ENCODE measurements at places on chromosomes 7 and 10.

GRCh38 chr10:62637249-62638061, 167.1 kb upstream of the ADO start:
- DNase-seq: peak; percentile 53

DNA sequence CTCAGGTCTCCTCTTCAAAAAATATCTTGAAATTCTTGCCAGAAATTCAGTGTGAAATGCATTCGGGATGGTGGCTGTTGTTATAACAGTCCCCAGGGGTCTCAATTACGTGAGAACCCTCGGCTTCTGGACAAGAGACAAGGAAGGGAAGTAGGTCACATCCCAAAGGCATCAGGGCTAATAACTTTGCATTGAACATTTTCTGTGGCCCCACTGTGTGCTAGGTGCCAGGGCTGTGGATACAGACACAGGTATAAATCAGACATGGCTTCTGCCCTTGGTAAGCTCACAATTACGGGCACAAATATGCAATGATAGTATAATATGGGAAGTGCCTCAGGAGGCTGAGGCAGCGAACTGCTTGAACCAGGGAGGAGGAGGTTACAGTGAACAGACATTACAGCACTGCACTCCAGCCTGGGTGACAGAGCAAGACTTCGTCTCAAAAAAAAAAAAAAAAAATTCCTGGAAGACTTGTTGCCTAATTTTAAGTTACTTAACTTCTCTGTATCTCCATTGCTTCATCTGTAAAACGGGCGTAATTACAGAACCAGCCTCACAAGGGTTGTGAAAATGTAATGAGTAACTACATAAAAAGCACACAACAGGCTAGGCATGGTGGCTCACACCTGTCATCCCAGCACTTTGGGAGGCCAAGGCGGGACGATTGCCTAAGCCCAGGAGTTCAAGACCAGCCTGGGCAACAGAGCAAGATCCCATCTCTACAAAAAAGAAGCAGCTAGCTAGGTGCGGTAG, 2.5 kb upstream of the RHBDD2 start:
- DNase-seq: no peak

DNA sequence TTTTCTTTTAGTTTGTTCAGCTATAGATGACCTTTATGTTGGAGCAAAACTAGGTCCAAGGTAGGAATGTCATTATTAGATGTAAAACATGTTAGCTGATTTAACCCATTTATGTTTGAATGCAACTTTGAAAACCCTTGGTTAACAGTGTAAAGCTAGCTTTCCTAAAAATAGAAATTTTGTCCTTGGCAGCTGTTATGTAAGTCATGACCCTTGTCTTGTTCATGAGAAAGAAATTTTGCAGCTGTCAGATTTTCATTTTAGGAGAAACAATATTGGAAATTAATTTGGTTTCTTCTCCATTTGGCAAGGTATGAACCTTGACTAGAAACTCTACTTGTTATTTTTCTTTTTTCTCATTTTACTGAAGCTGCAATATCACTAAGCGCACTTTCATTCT, 23.9 kb upstream of the CCAR1 start:
- DNase-seq: no peak

DNA sequence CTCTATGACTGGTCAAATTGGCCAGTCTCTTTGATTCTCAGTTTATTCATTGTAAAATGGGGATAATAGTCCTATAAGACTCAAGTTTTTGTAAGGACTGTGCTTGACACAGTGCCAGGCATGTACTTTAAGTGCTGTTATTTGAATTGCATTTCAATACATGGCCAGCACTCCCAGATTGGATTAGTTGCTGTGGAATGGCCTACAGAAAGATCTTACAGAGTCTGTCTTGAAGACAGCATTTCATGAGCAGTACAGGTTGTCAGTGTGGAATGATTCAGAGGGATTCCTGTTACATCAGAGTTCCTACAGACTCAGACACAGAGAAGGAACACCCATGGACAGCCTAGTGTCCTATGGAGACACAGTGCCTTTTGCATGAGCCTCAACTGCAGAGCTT, 238.1 kb upstream of the BMPER start:
- DNase-seq: peak; percentile 30

DNA sequence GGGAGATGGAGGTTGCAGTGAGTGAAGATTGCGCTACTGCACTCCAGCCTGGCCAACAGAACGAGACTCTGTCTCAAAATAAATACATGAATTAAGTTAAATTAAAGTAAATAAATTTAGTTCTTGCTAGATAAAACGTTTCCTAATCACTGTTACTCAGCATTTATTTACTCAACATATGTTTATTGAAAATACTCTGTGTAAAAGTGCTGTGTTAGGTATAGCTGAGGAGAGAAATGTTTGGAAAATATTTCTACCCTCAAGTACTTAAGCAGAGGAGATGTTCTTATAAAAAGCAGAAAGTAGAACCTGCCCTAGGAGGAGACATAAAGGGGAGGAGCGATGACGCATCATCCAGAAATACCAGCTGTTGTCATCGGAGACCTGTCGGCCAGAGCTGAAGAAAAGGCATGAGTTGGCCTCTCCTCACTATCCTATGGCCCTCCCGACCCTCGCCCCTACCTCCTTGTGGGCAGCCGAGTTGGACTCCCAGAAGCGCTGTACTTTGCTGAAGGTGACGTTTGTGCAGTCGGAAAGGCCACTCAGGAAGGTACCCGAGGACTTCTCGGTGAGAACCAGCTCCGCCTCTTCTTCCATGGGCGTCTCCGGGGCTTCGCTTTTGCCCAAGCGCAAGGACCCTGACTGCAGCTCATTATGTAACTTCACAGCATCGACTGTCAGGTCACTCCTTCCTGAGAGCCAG, 1.1 kb downstream of the RRP12 start:
- peak; percentile 77 for DNase-seq

GRCh38 chr10:99834410-99834809, 52.0 kb downstream of the ABCC2 start:
- peak; percentile 85 for DNase-seq

- DNase-seq: no peak
These were observed 1020.1 kb downstream of the NXPH1 start for GRCh38 chr7:9453521-9453920.

DNA sequence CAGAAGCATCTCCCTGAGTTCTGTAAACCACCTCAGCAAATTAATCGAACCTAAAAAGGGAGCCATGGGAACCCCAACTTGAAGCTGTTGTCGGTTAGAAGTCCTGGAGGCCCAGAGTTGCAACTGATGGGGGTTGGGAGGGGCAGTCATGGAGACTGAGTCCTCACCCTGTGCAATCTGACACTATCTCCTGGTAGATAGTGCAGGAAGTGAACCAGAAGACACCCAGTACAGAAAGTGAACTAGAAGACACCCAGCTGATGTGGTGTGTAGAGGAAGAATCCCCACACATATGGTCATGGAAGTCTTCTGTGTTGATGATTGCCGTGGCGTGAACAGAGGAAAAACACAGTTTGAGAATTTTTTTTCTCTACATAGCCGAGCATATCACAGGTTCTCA, 58.8 kb upstream of the SRRM3 start:
- no peak for DNase-seq

- DNase-seq: no peak
These were observed 12.6 kb downstream of the PTEN start for GRCh38 chr10:87875929-87876571.
